ENCODE measurements at places on chromosomes 1 and 21.

- no peak for DNase-seq
These were observed 61.5 kb upstream of the JAK1 start for GRCh38 chr1:65027666-65028358.

- no peak for DNase-seq
These were observed 3.8 kb downstream of the GFI1 start for GRCh38 chr1:92482665-92483609.

GRCh38 chr1:184558691-184559090 is 171.9 kb downstream of the C1orf21 start:
- DNase-seq, result no peak

GRCh38 chr1:185965870-185966269 is 231.7 kb downstream of the HMCN1 start:
- no peak for DNase-seq

DNA sequence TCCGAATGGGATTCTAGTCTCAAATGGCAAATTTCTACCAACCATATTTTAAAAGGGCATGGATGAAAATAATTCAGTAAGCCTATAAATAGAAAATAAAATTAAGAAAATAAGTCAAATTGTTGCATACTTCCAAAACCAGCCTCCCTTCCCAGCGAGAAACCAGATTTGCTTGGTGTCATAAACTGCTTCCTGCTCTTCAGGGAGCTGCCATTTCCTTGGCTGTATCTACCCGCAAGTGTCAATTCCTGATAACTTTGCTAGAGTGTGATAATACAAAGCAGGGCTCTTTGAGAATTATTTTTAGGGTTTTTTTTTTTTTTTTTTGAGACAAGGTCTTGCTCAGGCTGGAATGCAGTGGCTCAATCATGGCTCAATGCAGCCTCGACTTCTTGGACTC is 62.3 kb downstream of the S1PR1 start:
- DNase-seq, result no peak

GRCh38 chr1:34984435-34984792 is 733 bp downstream of the TMEM35B start:
- DNase-seq, result no peak

DNA sequence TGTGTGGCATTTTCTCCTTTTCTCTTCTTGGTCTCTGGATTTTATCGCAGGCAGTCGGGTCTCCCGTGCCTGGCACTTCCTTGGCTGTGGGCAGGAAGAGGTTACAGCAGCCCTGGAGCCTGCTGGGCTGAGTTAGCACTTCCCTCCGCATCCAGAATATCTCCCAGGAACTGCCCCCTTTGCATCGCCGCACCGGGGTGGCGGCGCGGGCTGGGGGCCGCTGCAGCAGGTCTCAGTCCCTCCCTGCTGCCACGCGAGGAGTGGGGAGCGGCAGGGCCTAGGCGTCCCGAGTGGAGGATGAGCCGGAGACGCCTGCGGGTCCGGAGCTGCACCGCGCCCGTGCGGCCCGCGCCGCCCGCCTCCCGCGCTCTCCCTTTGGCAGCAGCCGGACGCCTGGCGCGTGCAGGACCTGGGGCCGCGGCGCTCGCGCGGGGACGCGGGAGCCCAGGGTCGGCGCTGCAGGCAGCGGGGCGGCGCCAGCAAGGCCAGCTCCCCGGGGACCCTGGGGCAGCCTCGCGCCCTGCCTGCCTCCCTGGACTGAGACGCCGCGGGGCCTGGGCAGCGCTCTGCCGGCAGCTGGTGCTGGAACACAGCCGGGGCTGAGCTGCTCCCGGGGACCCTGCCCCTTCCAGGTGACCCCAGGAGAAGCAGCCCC is 192.8 kb downstream of the PRDM2 start:
- DNase-seq, result no peak

GRCh38 chr1:100941098-100941527 is 45.2 kb downstream of the SLC30A7 start:
- DNase-seq, result no peak

GRCh38 chr1:15192916-15193550 is 39.5 kb downstream of the TMEM51 start:
- no peak for DNase-seq

DNA sequence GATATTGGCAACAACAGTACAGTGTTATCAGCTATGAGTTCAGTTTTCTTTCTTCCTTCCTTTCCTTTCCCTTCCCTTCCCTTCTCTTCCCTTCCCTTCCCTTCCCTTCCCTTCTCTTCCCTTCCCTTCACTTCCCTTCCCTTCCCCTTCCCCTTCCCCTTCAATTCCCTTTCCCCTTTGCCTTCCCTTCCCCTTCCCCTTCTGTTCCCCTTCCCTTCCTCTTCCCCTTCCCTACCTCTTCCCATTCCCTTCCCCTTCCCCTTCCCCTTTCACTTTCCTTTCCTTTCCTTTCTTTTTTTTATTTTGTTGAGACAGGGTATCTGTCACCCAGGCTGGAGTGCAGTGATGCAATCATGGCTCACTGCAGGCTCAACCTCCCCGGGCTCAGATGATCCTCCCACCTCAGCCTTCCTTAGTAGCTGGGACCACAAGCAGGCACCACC is 72.3 kb upstream of the CAPZB start:
- DNase-seq, result no peak

- no peak for DNase-seq
These were observed 58.2 kb upstream of the ZNF326 start for GRCh38 chr1:89936694-89937093.

DNA sequence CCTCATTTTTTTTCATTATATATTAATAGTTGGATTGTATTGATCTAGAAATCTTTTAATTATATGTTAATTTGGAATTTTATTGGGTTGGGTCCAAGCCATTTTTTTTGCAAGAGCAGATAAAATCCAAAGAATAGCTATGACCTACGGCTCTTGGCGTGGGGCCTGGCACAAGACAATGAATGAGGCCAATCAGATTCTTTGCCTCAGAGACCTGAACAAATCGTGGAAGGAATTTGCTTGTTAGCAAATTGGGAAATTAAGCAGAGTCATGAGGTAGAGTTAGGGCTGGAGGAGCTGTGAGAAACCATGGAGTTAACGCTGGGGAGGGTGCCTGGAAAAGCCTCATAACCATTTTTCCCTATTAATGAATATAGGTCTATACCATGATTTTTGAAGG is 40.1 kb downstream of the CAMSAP2 start:
- DNase-seq, result no peak

- DNase-seq, result peak; percentile 19
These were observed 66.0 kb downstream of the COL18A1 start for GRCh38 chr21:45470773-45471524.

- DNase-seq, result no peak
These were observed 520.5 kb downstream of the SMYD3 start for GRCh38 chr1:245986404-245987218.

DNA sequence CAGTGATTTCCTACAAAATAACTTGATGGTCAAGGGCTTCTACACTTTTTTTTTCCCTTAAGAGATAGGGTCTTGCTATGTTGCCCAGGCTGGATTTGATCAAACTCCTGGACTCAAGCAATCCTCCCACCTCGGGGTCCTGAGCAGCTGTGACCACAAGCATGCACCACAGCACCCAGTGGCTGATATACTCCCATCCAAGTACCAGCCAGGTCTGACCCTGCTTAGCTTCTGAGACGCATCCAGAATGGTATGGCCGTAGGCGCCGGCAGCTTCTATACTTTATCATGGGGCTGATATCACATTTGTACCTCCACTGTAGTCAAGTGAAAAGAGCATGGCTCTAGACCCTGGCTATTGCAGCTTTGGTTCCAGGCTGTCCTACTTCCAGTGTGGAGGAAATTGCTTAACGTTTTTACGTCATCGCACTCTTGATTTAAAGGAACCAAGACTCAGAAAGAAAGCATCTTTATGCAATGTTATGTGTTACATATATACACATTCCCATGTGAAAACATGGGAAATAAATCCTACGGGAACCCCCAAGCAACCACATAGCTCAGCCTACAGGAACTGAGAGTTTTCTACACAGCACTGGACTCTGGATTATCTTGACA is 39.5 kb downstream of the PDPN start:
- no peak for DNase-seq

DNA sequence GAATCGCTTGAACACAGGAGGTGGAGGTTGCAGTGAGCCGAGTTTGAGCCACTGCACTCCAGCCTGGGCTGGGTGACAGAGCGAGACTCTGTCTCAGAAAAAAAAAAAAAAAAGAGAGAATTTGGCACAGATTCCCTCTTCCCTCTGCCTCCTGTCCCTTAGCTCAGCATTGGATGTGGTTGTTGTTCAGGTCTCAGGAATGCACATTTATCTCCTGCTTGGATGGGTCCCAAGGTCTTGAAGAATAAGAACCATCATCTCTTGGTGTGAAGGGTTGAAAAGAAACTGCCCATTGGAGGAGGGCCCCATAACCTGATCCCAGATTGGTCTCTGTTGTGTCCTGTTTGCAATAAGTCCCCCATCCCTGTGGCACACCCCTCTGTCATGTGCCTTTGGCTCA is 34.9 kb downstream of the UBIAD1 start:
- DNase-seq, result no peak

DNA sequence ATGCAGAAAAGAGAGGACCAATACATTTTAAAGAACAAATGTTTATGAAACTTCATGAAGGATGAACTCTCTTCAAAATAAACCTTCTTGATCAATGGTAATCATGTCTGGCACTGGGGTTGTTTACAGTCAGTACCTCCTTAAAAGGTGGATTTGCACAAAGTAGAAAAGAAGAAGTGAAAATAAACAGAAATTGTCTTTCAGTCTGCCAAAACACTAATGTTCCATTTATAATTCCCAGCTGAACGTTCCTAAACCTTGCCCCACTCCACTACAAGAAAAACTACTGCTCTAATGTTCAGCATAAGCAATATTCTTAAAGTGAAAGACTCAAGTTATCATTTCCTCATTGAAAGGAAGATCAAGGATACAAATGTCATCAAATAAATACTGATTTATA is 86.2 kb downstream of the EIF4G3 start:
- no peak for DNase-seq

DNA sequence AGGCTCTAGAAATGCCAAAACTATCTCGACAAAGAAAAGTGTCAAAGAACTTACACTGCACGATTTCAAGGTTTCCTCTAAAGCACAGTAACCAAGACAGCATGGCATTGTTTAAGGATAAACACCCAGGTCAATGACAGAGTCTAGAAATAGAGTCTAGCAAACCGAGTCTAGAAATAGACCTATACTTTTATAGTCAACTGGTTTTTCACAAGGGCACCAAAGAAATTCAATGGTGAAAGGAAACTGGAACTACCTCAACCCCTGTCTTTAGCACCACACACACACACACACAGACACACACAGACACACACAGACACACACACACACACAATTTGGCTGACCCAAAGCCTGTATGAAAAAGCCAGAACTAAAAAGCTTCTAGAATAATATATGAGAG is 67.1 kb upstream of the PGBD5 start:
- no peak for DNase-seq

DNA sequence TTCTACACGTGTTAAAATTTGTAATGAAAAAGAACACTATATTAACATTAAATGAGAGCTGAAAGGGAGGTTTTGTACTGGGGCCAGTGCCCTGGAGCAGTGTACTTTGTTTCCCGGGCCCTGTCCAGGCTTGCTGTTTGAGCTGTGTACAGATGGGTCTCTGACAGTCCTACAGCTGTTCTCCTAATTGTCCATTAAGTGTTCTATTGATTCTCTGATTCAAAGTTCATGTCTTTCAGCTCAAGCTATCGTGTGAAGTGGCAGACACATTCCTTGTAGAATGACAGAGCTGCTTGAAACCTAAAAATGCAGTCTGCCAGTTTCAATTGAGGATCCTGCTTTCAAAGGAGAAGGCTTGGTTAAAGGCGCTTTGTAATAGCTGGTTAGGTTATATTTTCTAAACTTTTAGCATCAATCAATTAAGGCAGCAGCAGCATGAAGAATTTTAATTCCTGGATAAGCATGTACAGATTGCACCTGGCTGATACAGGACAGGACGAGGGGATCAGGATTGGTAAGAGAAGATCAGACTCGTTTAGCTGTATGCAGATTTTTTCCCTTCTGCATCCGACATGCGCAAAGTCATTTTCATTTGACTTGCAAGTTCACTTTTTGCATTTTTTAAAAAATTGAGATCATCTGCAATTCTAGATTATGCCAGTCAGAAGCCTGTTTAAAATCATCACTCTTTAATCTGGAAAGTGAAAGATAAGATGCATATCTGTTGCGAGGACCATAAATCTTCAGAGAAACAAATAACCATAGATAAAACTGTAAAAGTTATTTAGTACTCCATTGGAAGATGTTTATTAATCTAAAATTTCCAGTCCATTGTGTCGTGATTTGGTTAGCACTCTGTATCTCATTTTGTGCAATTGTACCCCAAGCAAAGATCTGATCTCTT is 98.5 kb downstream of the ATG4C start:
- no peak for DNase-seq

GRCh38 chr1:243475966-243476365 is 220.1 kb downstream of the SDCCAG8 start:
- no peak for DNase-seq
